ENCODE measurements at places on chromosomes 4 and X.

- DNase-seq, result peak; percentile 28
These were observed 1.8 kb downstream of the DKK2 start for GRCh38 chr4:107034091-107034995.

- no peak for DNase-seq
These were observed 161.3 kb downstream of the ATP10D start for GRCh38 chr4:47646372-47646771.

- no peak for DNase-seq
These were observed 4.6 kb upstream of the TLR2 start for GRCh38 chr4:153679486-153679885.

GRCh38 chr4:6504900-6505496 lies 32.6 kb upstream of the PPP2R2C start:
- peak; percentile 15 for DNase-seq

DNA sequence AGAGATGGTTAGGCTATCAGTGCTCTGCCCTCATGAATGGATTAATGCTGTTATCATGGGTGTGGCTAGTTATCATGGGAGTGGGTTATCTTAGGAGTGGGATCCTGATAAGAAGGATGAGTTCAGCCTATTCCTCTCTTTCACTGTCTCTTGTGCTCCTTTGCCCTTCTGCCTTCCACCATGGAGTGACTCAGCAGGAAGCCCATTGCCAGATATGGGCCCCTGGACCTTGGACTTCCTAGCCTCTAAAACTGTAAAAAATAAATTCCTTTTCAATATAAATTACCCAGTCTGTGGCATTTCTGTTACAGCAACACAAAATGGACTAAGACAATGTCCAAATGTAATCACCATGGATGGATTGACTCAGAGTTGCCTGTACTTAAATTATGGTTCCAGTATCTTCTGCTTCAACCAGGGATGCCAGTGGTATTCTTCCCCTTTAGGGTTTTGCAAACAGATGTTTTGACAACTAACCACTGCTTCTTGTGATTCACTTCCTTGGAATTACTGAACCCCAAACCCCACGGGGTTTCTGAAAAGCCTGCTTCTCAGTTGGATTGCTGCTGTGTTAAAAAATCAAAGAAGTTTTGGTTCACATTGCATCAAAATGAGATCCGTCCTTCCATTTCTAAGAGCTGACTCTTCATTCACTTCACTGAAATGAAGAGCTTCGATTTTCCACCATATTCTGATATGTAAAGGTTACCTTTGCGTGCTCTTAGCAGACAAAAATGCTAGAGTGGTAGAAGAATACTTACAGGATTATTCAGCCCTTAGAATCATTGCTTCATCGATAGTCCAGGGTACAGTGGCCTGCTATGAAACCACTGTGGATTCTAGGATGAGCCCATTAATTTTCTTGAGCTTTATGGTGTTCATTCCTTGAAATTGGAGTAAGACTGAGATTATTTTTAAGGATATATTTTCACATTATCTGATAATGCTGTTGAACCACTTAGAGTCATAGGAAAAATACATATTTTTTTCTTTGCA lies 107.7 kb downstream of the FRMPD4 start:
- no peak for DNase-seq

DNA sequence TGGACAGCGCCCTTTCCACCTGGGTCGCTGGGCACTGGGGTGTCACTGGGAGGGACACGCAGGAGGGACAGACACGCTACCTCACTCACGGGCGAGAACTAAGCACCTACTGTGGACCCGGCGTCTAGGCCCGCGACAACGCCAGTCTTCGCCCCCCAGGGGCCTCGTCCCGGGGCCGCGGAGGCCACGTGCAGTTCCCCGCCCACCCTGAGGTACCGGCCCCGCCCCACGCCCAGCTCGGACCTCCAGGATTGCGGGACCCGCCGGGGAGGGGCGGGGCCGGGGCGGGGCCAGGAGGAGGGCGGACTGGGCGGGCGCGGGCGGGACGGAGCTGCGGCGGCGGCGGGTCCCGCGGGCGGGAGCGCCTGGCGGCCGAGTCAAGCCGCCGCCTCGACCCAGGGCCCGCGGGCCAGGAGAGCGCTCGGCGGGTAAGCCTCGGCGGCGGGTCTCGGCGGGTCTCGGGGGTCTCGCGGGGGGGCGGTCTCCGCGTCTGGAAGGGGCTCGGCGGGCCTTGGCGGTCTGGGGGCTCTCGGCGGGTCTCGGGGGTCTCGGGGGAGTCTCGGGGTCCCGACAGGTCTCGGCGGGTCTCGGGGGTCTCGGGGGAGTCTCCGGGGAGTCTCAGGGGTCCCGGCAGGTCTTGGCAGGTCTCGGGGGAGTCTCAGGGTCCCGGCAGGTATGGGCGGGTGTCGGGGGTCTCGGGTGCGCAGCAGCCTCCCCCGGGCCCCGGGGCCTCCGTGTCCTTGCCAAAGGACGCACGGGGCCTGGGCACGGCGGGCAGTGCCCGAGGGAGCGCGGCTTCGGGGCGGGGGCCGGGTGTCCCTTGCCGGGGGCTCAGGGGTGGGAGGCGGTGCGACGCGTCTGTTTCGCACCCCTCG lies at the start of gene SH3BP2:
Gene SH3BP2, plus strand, starts transcription at position 375 of the 875 bp plus-strand sequence. CDS start 27,533 bp downstream, outside the sequence.
- DNase-seq, result peak; percentile 68

GRCh38 chr4:58738375-58738774 lies 1628.2 kb upstream of the IGFBP7 start:
- no peak for DNase-seq
